ENCODE measurements at places on chromosomes 6 and 20.

- DNase-seq: no peak
Measured at GRCh38 chr6:54860739-54861138, 14.2 kb downstream of the FAM83B start.

- no peak for DNase-seq
Measured at GRCh38 chr6:34028691-34029360, 117.1 kb downstream of the GRM4 start.

DNA sequence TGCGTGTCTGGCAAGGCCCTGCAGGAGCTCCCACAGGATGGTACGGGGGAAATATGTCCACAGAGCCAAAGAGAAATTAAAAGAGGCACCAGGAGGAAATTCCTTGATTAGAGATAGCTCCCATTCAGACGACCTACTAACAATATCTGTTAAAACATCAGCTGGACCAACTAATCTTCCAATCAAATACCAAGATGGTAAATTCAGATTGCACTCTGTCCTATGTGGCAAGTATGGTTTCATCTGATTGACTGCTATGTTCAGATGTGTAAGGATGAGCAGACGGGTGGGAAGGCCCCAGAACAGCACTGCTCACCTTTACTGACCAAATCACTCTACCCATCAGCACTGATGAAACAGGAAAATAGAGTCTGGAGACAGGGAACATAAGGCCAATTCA lies 19.5 kb downstream of the BPIFA2 start:
- DNase-seq: no peak

DNA sequence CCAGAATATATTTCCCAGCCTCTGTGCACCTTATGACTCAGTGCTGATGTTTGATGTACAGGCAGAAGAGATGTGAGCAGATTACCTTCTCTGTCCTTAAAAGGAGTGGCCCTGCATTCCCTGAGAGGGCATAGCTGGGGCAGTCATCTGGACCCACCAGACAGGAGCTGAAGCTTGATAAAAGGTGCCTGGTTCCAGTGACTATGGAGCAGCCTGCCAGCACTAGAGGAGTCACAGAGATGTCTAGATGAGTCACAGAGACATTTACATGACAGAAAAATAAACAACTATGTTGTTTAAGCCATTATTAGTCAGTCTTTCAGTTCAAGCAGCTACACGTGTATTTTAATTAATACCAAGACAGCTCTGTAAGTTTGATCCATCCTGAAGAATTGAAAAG lies 237.1 kb upstream of the MOCS1 start:
- no peak for DNase-seq

DNA sequence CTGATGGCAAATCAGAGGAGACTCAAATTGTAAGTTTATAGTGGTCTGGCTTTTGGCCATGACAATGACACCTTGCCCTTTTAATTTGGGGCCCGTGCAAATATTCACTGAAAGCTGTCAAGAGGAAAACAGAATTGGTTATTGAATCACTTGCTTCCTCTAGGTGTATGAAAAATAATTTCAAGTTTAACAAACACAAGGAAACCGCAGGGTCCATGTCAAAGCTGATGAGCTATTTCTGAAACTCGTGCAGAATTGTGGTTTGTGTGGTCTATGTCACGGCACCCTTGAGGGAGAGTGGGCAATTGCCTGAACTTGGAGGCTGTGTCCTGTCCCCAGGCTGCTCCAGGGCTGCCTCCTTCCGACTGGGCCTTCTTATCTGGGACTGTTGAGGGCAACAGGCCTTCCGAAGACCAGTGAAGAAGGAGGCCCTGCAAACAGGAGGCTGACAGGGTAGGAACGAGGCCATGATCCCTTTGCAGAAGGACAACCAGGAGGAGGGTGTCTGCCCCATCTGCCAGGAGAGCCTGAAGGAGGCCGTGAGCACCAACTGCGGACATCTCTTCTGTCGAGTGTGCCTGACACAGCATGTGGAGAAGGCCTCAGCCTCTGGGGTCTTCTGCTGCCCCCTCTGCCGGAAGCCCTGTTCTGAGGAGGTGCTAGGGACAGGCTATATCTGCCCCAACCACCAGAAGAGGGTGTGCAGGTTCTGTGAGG lies 788 bp downstream of the TRIM40 start:
- no peak for DNase-seq

- no peak for DNase-seq
Measured at GRCh38 chr6:15945593-15946159, 183.2 kb upstream of the MYLIP start.

DNA sequence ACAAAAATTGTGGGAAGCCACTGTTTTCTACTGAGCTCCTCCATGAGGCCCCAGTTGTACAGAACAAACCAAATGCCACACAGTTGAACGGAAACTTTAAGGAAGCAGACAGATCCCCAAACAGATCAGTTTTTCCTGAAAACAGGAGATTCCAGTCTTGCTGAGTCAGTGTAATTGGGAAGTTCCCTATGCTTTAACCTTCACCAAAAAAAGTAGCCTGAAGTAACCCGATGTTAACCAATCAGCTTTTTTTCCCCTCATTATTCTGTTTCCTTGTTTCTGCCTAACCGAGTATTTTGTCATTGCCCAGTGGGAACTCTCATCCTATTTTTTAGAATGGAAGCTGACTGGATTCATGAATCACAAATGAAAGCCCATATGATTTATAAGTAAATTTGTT lies 36.7 kb downstream of the MARCKS start:
- DNase-seq: no peak

DNA sequence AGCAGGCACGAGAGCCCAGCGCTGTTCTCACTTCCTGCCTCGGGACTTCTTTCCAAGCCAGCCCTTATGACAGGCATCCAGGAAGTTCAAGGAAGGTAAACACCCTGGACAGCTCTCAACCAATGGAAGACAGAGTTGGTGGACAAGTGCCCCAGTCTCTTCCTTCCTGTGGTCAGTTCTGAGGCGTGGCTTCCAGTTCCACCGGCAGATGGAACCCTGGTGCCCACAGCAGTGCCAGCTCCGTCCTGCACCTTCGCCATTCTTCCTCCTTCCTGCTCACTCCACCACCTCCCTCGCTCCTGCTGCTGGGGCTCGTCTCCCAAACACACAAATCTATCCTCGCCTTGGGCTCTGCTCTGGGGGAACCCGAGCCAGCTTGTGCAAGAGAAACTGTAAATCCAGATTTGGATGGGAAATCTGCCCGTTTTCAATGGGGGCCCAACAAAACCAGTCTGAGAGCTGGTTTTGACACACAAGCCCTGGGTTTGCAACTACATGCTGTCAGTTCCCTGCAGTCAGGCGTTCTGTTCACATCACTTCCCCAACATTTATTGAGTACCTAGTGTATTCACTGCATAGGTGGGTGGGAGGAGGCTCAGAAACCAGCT lies 162.7 kb downstream of the GRM4 start:
- DNase-seq: no peak

DNA sequence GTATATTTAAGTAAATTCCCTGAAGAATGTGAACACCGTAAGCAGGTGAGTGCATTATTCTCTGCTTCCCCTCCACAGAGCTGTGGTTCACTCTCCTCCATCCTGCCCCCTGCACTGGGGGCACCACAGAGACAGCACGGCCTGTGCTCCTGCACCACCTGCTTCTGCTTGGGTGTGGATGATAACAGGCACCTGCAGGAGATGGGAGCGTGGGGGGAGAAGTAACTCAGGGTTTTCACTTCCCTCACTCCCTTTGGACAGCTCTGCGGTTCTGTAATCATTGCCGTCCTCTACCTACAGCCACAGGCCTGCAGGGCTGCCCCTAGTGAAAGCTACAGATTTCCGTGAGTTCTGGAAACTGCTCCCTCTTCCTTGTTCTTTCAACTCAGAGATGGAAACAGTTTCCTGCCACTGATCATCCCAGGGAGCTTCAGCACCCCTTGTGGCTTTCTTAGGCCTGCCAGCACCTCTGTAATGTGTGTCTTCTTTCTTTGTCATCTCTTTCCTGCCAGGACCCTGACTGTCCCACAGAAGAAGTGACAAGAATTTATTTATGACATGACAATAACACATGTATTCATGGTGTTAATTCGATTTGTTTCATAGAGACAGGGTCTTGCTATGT lies 21.3 kb upstream of the MICB start:
- no peak for DNase-seq

DNA sequence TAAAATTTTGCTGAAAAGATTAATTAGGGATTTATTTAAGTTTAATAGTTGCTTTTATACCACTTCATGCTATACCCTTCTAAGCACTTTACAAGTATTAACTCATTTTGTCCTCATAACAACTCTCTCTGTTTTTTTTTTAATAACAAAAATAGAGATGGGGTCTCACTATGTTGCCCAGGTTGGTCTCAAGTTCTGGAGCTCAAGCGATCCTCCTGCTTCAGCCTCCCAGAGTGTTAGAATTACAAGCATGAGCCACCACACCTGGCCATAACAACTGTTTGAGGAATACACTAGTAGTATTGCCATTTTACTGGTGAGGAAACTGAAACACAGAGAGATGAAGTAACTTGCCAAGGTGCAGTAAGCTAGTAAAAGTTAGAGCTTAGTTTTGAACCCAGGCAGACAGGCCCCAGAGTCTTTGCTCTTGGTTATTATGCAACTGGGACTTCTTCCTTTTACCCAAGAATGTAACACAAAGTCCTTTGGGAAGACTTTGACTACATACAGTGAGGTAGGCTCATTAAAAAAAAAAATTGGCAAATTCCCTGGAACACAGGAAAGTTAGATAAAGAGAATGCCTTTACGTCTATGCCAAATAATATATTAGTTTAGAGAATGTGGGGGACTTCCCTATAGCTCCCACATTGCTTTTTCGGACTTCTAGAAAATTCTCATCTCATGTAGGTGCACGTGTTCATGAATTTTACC lies 11.4 kb downstream of the ANKS1A start:
- no peak for DNase-seq

- DNase-seq: peak; percentile 81
Measured at GRCh38 chr20:13219327-13220193, 1.5 kb upstream of the ISM1 start.

DNA sequence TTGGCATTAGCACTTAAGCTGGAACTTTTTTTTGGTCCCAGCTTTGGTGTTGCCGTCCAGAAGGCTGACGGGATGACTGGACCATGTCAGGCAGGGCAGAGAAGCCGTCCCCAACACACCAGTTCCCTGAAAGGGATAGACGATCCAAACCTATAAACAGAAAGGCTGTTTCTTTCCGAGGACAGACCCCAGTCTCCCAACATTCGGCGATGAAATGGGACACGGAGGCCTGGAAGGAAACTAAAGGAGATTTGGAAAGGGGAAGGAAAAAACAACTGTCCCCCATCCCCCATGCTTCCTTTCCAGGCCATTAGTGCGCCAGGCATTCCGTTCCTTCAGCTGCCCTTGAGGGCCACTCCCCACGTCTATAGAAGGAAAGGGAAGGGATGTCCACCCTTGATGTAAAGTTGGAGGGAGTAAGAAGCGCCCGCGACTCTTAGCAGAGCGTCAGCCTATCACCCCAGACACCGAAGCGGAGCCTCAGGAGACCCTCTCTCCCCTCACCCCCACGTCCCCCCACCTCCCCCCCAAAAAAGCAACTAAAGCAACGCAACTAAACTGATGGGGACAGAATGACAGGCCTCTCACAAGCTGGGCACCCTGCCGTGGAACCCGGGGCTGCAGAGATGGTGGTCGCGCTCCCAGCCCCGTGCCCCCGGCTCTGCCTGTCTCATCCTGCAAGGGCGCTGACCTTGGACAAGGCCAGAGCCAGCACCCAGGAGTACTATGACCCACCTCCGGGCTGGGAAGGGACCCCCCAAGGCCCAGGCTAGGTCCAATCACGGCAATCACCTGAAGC lies 638 bp downstream of the BLCAP start:
- peak; percentile 58 for DNase-seq

DNA sequence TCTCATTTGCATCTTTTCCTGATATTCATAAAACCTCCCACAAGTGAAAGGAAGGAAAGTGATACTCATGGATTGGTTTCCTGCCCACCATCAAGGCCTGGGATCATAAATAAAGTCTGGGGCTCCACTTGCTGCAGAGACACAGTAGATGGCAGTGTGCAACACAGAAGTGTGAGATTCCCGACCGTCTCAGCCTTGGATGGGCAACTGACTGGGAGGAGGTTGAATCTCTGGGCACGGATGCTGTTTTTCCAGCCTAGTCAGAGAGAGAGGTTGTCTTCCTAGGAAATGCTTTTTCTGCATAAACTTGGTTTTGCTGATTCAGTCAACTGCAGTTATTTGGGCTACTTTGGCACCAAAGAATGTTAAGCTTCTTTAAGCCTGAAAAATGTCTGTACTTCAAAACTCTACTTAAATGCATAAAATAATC lies 9.9 kb upstream of the RFPL4B start:
- peak; percentile 82 for DNase-seq

- DNase-seq: no peak
Measured at GRCh38 chr6:167049275-167049674, 50.1 kb downstream of the CEP43 start.

GRCh38 chr20:50336661-50337060 lies 146.0 kb downstream of the CEBPB start:
- no peak for DNase-seq

- no peak for DNase-seq
Measured at GRCh38 chr6:132548746-132549463, 3.6 kb upstream of the TAAR8 start.

GRCh38 chr6:26401987-26402658 lies at the start of gene BTN3A1:
Gene BTN3A1 (plus strand): TSS chr6:26402275. CDS start chr6:26405564, 3,289 bp downstream.
- DNase-seq: peak; percentile 77

DNA sequence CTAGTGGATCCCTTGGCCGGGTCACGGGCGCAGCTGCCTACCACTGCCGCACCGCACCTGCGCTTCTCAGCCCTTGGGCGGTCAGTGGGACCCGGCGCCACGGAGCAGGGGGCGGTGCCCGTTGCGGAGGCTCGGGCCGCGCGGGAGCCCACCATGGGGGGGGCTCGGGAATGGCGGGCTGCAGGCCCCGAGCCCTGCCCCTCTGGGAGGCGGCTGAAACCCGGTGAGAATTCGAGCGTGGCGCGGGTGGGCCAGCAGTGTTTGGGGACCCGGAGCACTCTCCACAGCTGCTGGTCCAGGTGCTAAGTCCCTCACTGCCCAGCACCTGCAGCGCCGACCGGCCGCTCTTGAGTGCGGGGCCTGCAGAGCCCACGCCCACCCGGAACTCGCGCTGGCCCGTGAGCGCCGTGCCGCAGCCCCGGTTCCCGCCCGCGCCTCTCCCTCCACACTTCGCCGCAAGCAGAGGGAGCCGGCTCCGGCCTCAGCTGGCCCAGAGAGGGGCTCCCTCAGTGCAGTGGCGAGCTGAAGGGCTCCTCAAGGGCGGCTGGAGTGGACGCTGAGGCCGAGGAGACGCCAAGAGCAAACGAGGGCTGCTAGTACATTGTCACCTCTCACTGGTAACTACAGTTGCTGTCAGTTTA lies 120.5 kb upstream of the TMEM170B start:
- no peak for DNase-seq

GRCh38 chr6:170393807-170394399 lies 87.3 kb downstream of the FAM120B start:
- DNase-seq: no peak
